ENCODE measurements at places on chromosomes 3 and 15.

GRCh38 chr3:71361334-71361890, 222.1 kb downstream of the FOXP1 start:
- no peak for DNase-seq

- DNase-seq, result no peak
These were observed 22.8 kb upstream of the SPRED1 start for GRCh38 chr15:38229705-38230310.

GRCh38 chr3:95434491-95434890, 1371.6 kb downstream of the NSUN3 start:
- DNase-seq, result no peak

- no peak for DNase-seq
These were observed 70.0 kb upstream of the HEG1 start for GRCh38 chr3:125125821-125126245.

DNA sequence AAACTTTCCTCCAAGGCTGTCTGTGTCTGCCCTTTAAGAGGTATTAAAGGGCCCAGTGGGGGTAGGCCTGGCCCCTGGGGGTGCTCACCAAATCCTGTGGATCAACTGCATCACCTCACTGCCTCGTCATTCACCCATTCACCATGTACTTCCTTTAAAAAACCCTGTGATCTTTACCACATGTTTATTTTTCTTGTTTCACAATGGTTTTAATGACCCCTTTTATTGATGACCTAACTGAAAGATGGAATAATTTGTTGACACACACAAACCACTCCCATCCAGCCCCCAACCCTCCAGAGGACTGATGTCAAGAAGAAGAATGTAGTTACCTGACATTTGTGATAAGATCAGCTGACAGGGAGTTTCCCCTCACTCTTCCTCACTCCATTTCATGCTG, 40.8 kb downstream of the KCNAB1 start:
- peak; percentile 21 for DNase-seq

GRCh38 chr3:17980863-17981262, 238.4 kb upstream of the TBC1D5 start:
- DNase-seq, result no peak

DNA sequence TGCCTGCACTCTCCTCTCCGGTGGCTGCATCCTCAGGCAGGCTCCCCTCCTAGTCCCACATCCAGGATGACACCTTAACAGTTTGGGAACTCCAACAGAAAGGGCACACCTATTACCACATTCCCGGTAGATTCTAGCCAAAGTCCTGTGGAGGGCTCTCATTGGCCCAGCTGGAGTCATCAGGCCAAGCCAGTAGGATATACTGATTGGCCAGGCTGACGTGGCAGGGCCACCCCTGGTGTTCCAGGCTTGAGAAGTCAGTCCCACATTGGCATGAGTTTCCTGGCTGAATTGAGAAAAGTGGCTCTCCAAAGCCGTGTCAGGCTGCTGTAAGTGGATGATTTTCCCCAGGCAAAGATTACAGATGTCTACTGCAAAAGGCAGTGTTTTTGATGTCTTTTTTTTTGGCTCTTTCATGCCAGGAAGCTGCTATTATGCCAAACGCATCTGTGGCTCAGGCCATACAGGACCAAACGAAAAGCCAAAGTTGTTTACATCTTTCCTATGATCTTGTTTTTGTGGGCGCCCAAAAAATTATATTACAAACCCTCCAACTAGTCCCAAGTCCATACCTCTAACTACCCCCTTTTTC, 6.6 kb upstream of the BLM start:
- DNase-seq, result no peak

DNA sequence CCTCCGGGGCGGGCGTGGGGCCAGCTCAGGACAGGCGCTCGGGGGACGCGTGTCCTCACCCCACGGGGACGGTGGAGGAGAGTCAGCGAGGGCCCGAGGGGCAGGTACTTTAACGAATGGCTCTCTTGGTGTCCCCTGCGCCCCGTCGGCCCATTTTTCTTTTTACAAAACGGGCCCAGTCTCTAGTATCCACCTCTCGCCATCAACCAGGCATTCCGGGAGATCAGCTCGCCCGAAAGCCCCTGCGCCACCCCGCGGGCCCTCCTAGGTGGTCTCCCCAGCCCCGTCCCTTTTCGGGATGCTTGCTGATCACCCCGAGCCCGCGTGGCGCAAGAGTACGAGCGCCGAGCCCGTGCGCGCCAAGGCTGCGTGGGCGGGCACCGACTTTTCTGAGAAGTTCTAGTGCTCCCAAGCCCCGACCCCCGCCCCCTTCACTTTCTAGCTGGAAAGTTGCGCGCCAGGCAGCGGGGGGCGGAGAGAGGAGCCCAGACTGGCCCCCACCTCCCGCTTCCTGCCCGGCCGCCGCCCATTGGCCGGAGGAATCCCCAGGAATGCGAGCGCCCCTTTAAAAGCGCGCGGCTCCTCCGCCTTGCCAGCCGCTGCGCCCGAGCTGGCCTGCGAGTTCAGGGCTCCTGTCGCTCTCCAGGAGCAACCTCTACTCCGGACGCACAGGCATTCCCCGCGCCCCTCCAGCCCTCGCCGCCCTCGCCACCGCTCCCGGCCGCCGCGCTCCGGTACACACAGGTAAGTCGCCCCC, at the start of gene THBS1:
TSS of gene THBS1 (plus strand) at position 595 of the 757 bp plus-strand sequence. CDS start 779 bp downstream, outside the sequence.
- peak; percentile 10 for DNase-seq

- DNase-seq, result no peak
These were observed 496.8 kb upstream of the ARRDC4 start for GRCh38 chr15:97463696-97464095.

DNA sequence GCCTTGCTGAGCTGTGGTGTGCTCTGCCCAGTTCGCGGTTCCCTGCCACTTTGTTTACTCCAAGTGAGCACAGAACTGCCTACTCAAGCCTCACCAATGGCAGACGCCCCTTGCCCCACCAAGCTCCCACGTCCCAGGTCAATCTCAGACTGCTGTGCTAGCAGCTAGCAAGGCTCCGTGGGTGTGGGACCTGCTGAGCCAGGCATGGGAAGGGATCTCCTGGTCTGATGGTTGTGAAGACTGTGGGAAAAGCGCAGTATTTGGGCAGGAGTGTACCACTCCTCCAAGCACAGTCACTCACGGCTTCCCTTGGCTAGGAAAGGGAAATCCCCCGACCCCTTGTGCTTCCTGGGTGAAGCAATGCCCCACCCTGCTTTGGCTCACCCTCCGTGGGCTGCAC, 45.0 kb downstream of the SLC12A6 start:
- DNase-seq, result no peak

- DNase-seq, result no peak
These were observed 15.3 kb upstream of the BHLHE40 start for GRCh38 chr3:4963669-4964570.
